Mesenteric fat pad (tissue), 1 donor: ENCODE measurements at places on chromosomes 16 and 17.

GRCh38 chr17:80861418-80861815 lies 130.2 kb upstream of the CHMP6 start:
- DNase-seq: no peak

GRCh38 chr17:40307740-40308239 lies 1.2 kb upstream of the RARA start:
- DNase-seq: no peak

- DNase-seq: no peak
Measured at GRCh38 chr16:58284031-58284430, 10.8 kb downstream of the PRSS54 start.

- no peak for DNase-seq
Measured at GRCh38 chr17:31645351-31645750, 213.7 kb downstream of the COPRS start.

DNA sequence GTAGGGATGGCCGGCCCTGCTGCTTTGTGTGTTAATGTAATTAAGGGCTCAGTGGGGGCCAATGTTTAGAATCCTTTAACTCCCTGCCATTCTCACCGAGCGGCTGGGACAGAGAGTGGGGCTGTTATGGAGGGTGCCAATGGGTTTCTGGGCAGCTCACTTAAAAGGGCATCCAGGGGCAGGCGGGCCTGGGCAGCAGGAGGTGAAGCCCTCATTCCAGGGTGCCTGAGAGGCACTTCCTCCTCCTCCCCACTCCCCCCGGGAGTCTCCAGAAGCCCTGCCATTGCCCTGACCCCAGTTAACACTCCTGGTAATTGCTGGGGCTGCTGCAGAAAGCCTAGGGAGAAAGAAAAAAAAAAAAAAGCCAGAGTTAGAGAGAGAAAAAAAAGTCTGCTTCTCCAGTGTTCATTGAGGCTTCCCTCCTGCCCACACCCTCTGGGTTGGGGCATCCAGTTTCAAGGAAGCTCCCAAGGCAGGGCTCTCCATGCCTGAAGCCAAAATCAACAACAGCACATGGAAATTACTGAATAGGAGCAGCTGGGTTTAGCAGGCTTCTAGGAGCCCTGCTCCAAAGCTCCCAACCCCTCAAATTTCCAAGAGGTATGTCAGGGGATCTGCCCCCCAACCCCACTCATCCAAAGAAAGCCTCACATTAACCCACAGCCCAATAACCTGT lies 28.0 kb downstream of the CUEDC1 start:
- DNase-seq: no peak
